ENCODE measurements at places on chromosomes 2 and 18.
A peak's percentile ranks its signal among the peaks of the same experiment; 100 is the strongest.

DNA sequence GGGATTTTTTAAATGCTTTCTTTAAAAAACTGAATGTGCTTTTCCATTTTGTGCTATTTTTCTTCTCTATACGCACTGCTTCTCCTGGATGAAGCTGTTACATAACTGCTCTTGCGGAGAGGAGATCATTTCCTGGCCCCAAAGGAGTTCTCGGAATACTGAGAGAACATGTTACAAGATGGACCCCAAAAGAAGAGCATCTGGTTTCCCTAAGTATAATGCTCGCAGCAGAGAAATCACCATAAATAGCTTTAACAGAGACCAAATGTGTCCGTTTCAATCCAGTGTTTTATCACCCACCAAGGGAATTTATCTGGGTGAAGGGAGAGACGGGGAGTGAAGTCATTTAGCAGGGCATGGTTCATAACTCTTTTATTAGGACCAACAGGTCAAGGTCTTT lies 80.1 kb downstream of the RBM43 start:
- DNase-seq = no peak

DNA sequence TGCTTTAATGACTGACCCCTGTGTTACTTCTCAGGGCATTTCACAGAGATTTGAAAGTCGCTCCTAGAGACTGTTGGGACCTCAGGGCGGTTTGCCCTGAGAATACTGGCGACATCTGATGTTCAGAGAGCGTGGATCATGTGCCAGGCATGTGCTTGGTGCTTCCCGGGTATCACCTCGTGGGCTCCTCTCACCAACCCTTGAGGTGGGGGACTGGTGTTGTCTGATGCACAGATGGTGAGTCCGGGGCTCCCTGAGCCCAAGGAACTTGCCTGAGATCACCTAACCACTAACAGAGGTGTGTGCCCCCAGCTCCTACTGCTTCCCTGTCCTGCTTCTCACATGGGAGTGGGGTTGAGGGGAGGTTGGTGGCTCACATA lies 16.2 kb downstream of the ATOH8 start:
- no peak for DNase-seq

- DNase-seq = no peak
Measured at GRCh38 chr2:236298924-236299475, 34.8 kb upstream of the ASB18 start.

DNA sequence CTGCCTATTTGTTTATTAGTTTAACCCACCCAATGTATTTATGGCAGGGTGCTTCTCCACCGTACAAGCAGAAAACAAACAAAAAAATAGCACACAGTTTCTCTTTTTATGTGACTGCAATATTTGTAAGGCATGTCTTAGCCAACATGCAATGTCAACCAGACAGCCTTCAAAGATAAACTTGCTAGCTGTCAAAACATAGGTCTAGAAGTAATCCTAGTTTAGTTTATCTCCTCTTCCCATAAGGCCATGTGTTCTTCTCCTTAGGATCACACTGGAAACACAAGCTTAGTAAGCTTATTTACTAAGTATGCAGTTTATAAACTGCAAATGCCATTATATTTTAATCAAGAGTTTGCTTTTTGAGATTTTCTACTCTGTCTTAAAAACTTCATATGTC lies 75.6 kb downstream of the LDAH start:
- no peak for DNase-seq

GRCh38 chr2:152537081-152537651 lies 180.1 kb downstream of the PRPF40A start:
- peak; percentile 65 for DNase-seq

DNA sequence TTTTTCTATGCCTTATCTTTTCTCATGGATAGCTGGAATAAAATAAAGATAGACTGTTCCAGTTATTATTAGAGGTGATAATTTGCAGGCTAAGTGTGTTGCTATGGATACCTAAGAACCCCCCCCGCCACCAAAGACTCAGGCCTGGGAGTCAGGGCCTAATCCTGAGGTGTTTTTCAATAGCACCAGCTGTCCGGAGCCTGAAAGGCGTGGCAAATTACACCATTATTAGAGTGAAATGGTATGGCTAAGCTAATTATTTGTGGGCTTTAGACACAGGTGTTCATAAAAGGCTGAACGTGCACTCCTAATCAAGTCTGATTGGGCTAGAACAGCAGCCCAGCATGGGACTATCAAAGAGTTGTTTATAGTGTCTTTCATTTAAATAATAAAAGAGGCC lies 293.2 kb upstream of the DCC start:
- no peak for DNase-seq

GRCh38 chr2:148702475-148702874 lies 57.9 kb downstream of the EPC2 start:
- DNase-seq = no peak

GRCh38 chr2:3405876-3406275 lies 26.4 kb downstream of the TRAPPC12 start:
- DNase-seq = no peak

DNA sequence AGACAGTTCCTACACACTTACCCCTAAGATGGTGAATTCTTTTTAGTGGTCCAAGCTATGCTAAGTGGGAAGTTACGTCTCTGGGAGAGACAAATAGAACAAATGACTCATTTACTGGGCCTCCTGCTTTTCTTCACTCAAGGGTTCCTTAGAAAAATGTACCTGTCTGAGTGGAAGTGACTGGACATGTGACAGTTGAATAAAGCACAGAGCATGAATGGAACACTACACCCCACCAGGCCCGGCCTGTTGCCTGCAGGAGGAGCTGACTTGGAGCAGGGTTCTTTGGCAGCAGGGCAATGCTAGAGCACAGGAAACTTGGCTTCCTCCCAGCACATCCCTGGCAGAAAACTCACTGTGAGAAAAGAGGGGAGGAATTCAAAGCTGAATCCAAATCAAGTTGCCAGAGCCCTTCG lies 451.0 kb upstream of the SETBP1 start:
- DNase-seq = no peak

- peak; percentile 34 for DNase-seq
Measured at GRCh38 chr2:222861411-222862105, 722 bp downstream of the ACSL3 start.

- DNase-seq = no peak
Measured at GRCh38 chr2:27182346-27182745, 29.5 kb upstream of the ATRAID start.

GRCh38 chr2:37775908-37776250 lies 104.4 kb upstream of the CDC42EP3 start:
- peak; percentile 64 for DNase-seq

DNA sequence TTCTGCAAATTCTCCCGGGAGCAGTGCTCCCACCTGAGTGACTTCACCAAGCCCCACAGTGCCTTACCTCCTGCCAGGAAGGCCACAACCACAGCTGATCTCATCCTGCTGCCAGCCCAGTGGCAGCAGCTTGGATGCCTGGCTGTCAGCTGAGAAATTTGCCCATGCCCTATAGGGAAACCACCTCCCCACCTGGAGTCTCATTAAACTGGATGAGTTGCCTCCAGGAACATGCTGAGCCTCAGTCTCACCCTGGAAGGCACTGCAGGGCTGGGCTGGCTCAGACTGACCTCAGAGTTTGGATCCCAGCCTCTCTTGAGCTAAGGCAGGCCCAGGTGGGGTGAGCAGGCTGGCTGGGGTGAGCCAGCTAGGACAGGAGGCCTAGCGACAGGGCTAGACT lies 23.3 kb downstream of the REEP1 start:
- DNase-seq = peak; percentile 5

GRCh38 chr2:26414311-26414710 lies 12.6 kb downstream of the DRC1 start:
- DNase-seq = peak; percentile 33

- no peak for DNase-seq
Measured at GRCh38 chr2:109422758-109423500, 190.8 kb downstream of the SEPTIN10 start.

DNA sequence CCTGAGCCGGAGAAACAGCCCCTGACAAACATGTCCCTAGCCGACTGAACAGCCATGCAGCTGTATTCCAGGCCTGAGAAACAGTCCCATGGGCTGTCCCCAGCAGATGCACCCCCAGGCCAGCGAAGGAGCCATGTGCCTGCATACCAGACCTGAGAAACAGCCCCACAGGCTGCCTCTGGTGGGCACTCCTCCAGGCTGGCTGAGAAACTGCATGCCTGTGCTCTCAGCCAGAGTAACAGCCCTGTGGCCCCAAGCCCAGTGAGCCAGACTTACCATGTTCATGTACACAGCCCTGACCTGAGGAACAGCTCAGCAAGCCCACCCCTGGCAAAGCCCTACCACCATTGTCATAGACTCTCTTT lies 24.8 kb downstream of the BOLL start:
- no peak for DNase-seq

DNA sequence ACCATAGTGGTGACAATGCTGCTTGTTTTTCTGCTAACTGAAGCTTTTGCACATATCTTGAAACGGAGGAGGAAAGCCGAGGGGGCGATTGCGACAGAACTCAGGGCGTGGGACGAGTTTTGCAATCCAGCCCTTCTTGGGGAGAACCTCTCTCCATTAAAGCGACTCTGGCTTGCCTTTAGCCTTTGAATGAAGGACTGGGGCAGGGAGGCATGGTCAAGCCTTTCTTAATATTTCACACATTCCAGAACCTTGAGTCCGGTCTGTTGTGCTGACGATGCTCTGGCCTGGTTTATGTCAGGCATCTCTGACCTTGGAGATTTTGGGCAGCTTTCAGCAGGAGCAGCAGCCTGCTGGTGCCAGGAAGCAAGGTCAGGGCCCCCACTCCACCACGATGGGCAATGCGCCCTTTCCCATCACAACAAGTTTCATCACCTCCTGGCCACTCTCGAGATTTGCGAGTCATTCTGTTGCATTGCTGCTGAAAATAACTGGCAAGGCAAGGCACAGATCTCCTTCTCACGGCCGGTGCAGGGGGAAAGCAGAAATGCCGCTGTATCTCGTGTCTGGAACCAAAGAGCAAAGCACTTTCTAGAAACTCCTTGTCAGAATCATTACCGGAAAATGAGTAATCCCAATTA lies 10.8 kb downstream of the EMILIN2 start:
- peak; percentile 60 for DNase-seq

- DNase-seq = no peak
Measured at GRCh38 chr2:58501371-58502160, 260.4 kb upstream of the FANCL start.

DNA sequence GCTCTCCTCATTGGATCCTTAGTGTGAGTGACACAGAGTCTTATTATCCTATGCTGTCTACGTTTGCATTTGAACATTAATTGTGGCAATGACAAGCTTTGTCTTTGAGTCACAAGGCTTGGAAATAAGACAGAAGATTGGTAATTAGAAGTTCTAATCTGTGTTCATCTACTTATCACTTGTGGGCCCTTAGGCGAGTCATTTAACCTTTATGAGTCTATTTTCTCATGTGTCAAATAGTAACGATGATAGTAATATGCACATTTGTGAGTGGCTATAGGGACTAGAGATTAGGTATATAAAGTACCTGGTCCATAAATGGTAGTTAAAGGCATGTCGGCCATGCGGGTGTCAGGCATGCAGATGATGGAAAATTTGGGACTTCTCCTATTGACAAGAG lies 105.6 kb upstream of the NABP1 start:
- DNase-seq = no peak
